ENCODE measurements at places on chromosomes 2 and 18.

DNA sequence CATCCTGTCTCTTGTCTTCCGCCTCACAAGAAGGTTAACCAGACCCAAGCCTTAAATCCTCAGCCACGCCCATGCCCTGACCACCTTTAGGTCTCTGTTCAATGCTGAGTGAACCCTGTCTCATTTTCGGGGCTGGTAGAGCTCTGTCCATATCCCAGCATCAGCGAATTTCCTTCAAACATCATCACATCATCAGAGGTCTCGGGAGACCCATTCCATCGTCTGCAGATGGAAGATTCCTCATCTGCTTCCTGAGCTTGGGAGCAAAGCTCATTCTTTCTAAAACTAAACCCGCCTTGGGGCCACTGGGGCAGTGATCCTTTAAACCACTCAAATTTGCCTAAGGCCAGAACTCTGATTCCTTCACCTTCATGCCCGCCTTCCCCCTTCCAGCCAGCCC, 173.7 kb downstream of the TTC32 start:
- DNase-seq: no peak

DNA sequence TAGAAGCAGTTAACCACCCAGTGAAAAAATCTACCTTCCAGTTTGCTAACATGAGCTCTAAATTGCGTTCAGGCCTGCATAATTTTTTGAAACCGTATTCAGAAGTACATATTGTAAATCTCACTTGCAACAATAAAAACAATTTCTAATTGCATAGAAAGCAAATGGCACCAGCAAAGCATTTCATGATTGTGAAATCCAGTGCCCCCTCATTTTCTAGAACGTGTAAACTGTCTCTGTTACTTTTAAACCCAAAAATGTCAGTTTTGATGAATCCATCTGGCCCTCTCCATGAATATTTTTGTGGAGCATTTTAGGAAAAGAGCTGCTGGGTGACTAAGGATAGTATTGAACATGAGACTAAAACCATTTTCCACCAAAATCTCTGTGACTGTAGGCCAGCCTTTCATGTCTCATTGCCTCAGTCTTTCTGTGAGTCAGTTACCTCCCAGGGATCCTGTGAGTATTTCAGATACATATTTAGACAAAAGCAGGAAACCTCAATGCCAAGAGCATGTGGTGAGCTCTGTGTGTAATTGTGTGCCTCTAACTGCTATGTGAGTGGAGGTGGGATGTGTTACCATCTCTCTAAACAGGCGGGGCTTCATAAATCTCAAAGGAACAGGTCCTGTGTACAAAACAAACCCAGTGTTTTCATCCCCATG, 477.8 kb upstream of the DCC start:
- no peak for DNase-seq

DNA sequence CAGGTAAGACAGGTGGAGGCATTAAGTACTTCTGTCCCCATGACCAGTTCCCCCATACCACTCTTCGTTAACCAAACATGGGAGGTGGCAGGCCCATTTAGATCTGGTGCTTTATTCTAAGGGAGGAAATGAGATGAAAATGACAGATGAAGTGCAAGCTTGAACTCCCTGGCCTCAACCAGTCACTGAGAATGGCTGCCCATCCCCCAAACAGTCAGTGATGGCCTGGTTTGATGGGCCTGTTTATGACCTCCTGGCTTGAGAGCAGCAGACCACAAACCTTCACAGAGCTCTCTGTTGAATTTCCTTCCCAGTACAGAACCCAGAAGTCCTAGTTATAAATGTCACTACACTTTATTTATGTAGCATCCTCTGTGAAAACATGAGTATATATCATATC, 31.1 kb downstream of the EPAS1 start:
- no peak for DNase-seq

- DNase-seq: no peak
Measured at GRCh38 chr2:9756692-9757250, 86.5 kb upstream of the TAF1B start.

- DNase-seq: no peak
Measured at GRCh38 chr18:65975536-65975935, 224.7 kb downstream of the CDH7 start.

DNA sequence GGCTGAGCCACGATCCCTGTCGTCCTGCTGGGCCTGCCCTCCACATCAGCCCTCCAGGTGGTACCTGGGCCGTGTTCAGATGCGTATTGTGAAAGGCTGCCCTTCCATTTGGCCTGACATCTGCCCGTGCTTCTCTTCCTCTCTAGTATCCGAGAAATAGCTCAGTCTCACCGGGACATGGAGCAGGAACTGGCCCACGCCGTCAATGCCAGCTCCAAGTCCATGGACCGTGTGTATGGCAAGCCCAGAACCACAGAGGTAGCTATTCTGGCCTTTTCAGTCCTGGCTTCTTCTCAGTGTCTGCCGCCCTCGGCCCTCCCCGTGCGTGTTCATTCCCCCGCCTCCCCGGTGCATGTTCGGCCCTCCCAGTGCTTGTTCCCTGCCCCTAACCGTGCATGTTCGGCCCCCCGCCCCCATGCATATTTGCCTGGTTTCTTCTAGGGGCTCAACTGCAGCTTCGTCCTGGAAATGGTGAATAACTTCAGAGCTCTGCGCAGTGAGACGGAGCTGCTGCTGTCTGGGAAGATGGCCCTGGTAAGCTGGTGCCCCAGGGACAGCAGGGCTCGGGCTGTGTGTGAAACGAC, 104.3 kb downstream of the USP40 start:
- no peak for DNase-seq

DNA sequence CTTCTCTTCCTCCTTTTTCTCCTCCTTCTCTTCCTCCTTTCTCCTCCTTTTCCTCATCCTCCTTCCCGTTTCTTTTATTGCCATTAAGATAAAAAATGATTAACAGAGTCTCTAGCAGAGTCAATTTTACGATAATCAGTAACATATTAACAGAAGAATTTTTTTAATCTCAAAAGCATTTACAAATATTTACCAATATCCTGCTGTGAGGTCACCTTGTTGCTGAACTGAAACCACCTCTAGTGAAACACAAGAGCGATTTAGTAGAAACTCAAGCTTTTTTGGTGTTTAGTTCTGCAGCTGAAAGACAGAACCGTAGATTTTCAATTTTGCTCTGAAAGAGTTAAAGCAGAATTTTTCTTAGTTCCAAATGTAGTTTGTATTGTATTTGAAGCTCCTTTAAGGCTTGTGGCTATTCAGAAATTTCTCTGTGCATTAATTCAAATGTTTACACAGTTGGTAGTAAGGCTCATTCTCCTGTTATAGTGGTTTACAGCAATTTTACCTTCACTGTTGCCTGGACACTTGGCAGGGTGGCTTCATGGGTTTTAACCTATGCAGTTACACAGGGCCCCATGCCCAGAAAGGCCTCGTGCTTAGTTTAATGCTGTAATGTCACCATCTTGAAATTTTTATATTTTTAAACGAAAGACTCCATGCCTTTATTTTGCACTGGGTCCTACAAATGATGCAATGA, 1106.6 kb upstream of the FAM98A start:
- DNase-seq: no peak

- peak; percentile 74 for DNase-seq
Measured at GRCh38 chr2:85539361-85540132, 579 bp downstream of the MAT2A start.

DNA sequence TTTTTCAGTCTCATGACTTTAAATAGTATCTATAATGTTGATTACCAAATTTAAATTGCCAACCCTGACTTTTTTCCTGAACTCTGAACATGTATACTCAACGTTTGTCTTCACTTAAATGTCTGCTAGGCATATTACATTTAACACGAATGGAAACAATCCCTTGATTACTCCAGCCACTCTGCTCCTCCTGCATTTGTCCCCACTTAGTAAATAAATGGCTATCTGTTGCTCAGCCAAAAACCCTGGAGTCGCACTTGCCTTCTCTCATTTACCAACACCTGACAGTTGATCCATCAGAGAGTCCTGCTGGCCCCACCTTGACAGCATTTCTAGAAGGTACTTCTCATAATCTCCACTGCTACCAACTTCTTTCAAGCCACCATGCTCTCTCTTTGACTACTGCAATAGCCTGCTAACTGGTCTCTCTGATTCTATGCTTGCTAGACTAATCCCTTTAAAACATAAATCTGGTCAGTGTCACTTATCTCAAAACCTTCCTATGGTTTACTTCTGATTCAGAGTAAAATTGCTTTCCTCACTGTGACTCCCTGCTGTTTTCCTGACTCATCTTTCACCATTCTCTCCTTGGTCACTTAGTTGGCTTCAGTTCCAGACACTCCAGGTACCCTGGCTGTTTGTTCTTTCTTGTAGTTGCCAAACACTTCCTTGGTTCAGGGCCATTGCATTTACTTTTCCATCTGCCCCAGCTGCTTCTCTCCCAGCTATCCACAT, 31.9 kb downstream of the SPAG16 start:
- DNase-seq: no peak

- DNase-seq: no peak
Measured at GRCh38 chr2:205771666-205772065, 89.4 kb downstream of the NRP2 start.

DNA sequence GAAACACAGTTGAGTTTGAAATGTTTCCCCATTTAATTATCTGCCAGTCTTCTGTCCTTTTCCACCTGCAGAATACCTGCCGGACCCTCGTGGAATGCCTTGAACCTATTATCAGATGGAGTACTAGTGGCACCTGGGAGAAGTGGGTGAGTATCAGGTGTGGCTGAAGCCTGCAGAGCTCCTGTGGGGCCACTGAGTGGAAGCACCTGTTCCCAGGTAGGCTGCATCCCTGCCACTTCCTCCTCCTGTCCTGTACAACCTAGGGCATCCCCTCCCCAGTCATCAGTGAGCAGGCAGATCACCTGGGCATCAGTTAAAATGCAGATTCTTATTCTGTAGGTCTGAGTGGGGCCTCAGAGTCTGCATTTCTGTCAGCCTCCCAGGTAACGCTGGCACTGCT, 80.8 kb upstream of the BZW1 start:
- DNase-seq: no peak

- DNase-seq: no peak
Measured at GRCh38 chr2:7915302-7916091, 766.4 kb upstream of the ID2 start.

DNA sequence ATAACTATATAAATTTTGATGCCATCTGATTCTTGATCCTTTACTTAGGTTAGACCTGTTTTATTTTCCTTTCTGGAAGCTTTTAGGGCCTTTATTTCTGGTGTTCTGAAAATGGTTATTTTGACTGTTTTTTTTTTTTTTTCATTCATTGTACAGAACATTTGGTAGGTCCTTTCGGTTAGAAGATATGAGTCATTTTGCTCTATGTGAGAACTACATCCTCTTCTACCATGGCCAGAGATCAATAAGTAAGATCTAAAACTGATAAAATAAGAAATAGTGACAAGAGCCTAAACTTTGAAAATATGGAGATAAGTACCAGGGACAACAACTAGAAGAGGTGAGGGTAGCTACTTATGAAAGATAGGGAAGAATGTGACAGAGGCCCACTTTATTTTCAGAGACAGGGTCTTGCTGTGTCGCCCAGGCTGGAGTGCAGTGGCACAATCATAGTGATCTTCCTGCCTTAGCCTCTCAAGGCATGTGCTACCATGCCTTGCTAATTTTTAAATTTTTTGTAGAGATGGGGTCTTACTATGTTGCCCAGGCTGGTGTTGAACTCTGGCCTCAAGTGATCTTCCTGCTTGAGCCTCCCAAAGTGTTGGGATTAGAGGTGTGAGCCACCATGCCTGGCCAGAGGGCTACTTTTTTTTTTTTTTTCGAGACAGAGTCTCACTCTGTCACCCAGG, 66.5 kb downstream of the EIF2AK3 start:
- DNase-seq: no peak

GRCh38 chr18:9530226-9531009, 55.1 kb downstream of the RALBP1 start:
- no peak for DNase-seq

DNA sequence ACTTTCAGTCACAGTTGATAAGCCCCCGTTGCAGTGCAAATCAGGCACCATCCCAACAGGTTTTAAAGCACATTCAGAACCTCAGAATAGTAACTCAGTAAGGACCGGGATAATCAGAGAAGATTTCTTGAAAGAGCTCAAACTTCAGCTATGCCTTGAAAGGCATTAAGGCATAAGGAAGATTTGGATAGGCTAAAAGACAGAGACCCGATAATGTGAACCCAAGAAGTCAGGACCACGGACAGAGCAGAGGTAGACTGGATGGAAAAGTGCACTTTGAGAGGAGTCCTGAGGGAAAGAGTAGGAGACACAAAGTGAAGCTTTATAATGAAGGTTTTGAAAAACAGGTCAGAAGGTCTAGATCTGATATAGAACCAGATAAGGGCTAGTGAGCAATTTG, 36.9 kb upstream of the KLF7 start:
- DNase-seq: no peak

DNA sequence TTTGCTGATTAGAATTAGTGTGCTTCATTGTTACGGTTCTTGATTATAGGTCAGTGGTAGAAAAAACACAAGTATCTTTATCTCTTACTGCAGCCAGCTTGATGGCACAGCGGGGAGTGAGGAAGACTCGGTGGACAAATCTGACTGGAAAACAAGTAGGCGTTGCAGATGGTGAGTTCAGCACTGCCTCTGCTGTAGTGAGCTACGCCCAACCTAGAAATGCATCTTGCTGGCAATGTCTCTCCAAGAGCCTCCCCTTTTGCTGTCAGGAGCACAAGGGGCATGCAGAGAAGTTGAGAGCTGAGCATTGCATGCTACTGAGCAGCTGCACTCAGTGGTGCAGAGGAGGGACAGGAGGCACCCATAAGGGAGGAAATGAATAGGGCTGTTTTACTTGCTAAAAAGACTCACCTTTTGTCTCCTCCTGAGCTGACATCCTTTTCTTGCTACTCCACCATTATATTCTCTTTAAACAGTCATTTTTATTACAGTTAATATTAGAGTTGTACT, 977.3 kb upstream of the ACVR2A start:
- no peak for DNase-seq

- DNase-seq: no peak
Measured at GRCh38 chr18:32908424-32908805, 135.6 kb upstream of the KLHL14 start.

GRCh38 chr18:2967820-2968219, 45.1 kb downstream of the LPIN2 start:
- no peak for DNase-seq

DNA sequence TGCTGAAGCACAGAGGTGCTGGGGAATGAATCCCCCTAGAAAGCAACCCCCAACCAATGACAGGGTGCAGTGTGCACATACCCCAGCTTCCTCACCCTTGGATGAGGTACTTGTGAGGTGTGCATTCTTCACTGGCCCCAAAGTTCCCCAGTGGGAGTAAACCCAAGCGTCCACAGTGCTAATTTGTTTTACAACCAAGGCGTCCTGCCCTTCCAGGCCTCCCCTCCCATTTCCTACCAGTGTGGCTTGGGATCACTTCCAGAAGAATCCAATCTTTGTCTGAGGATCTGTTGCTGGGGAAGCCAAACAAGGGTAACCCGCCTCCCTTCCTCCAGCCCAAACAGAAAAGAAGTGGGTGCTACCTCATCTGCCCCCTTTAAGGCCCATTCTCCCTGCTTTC, 40.3 kb upstream of the TEX51 start:
- no peak for DNase-seq

DNA sequence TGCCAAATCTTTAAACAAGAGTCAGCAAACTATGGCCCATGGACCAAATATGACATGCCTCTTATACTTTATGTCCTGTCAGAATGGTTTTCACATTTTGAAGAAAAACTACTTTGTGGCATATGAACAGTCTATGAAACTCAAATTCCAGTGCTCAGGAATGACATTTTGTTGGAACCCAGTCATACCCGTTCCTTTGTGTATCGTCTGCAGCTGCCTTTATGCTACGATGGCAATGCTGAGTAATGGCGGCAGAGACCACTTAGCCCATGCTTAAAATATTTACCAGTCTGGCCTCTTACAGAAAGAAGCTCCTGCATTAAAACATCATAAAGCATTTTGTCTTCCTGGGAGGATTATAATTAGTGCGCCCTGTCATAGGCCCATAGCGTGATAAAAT, 140.5 kb upstream of the FHL2 start:
- no peak for DNase-seq
